ENCODE measurements at places on chromosomes 2 and 18.
A peak's percentile ranks its signal among the peaks of the same experiment; 100 is the strongest.

- no peak for DNase-seq
Measured at GRCh38 chr2:80303909-80304837, at the start of gene LRRTM1. LRRTM1 (minus strand) TSS chr2:80304752; CDS start chr2:80303819, 933 bp downstream.

DNA sequence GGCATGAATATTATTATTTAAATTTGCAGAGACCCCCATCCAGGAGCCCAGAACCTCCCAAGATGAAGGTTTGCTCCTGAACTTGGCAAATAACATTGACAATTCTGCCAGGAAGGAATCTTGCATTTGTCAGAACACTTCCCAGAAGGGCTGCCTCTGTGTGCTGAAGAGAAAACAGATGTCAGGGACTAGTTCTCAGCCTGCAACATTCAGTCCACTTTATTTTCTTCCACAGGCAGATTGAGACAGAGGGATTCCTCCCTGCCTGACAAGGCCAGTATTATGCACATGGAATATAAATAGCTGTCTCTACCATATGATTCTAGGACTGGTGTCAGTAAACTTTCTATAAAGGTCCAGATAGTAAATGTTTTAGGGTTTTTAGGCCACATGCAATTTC is 171.5 kb upstream of the SIX2 start:
- DNase-seq = no peak

GRCh38 chr18:42954887-42955286 is 160.6 kb downstream of the RIT2 start:
- DNase-seq = no peak

- DNase-seq = no peak
Measured at GRCh38 chr2:173087793-173088496, 12.3 kb downstream of the MAP3K20 start.

- no peak for DNase-seq
Measured at GRCh38 chr2:10301941-10302478, 694 bp upstream of the HPCAL1 start.

GRCh38 chr2:3332133-3332532 is 45.5 kb downstream of the EIPR1 start:
- no peak for DNase-seq

GRCh38 chr18:62080172-62080900 is 106.5 kb downstream of the PIGN start:
- DNase-seq = peak; percentile 3

- peak; percentile 34 for DNase-seq
Measured at GRCh38 chr2:148048475-148049221, 27.8 kb downstream of the MBD5 start.

DNA sequence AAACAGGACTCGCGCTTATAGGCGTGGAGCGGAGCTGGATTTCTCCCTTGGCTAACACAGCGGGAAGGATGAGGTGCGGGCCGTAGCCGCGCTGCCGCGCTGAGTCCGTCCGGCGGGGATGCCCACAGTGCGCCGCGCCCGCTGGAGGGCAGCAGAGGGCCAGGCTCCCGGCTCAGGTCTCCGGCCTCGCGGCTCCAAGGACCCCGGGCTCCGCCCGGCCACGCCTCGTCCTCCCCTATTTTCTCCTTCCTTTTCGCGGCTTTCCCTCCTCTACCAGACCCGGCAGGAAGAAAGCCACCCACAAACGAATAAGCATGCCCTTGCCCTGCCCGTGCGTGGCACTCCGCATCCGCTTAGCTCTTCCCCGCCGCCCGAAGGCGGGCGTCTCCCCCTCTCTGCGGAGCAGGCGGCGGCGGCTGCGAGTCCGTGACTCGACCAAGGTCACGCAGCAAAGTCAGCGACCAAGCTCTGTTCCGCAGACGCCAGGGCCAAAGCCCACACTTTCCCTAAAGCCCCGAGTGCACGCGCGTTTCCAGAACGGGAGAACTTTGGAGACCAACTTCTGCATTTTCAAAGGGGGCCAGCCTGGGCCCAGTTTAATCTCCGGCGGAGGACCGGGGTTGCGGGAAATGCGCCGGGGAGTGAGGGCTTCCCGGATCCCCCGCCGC is 48.5 kb downstream of the KCNIP3 start:
- peak; percentile 88 for DNase-seq

- peak; percentile 87 for DNase-seq
Measured at GRCh38 chr2:43059183-43059897, 167.1 kb downstream of the ZFP36L2 start.

DNA sequence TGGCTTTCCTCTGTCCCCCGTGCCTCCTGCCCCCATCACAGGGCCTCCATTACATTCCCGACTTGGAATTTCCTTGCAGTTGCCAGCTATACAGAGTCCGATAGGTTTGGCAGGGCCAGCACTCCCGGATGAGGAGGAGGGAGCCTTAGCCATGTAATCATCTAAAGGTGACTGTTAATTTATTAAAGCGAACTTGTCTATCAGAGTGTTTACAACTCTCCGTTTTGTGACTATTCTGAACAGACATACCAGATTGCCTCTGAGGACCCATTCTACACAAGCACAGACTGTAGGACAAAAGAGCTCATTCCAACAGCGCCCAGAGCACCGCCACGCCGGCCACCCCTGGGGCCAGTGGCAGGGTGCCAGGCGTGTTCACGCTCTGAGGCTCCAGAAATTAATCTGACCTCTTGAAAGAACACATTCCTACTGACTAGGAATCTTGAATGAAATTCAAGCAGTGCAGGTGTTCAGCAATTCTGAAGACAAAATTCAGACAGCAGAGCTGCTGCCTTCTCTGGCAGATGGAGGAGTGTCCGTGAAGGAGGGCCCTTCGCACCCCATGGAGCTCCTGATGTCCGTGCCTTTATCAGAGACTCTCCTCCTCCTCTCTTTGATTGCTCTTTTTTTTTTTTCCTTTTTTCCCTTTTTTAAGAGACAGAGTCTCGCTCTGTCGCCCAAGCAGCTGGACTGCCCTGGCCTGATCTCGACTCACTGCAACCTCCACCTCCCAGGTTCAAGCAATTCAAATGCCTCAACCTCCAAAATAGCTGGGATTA is 58.1 kb upstream of the RALBP1 start:
- peak; percentile 93 for DNase-seq

- peak; percentile 68 for DNase-seq
Measured at GRCh38 chr2:38797250-38797676, 19.3 kb downstream of the GEMIN6 start.

DNA sequence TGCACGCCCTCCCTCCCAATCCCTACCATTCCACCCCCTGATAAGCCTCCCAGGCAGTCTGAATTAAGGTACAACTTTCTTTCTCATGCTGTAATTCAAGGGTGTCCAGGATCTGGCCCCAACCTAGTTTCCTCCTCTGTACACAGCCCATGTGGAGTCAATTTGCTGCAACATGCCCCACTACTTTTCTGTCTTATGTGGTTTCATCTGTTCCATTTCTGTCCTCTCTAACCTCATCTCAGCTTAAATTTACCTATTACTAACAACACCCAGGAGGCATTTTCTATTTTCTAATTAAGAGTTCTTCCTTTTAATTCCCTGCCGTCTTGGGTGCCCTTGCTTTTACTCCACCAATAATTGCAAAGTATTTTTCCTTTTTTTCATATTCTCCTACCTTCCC is 10.0 kb downstream of the PPP4R1 start:
- DNase-seq = no peak

- DNase-seq = peak; percentile 29
Measured at GRCh38 chr18:50373561-50374219, 1.2 kb upstream of the SKA1 start.

DNA sequence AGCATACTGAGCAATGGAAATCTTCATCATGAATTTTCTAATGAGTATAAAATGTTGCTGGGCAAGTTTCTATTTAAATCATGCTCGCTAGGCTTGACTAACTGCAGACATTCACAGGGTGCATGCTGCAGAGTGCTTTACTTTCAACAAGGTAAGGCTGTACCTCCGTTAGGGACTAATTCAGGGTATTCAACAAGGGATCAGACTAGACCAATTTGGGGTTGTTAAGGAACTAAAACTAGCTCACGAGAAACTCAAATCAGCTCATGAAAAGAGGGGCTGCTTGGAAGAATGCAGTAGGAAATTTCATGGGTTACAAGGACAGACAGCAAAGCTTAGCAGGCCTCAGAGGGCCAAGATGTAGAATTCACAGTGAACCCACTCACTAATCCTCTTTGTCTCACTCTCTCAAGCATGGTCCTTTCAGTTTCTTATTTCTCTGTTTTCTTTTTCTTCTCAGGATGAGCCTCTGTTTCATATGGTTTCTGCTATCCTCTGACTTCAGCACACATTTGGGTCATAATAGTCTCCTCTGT is 2.2 kb downstream of the MYO3B start:
- peak; percentile 56 for DNase-seq

GRCh38 chr2:192053921-192054320 is 140.8 kb downstream of the TMEFF2 start:
- no peak for DNase-seq

DNA sequence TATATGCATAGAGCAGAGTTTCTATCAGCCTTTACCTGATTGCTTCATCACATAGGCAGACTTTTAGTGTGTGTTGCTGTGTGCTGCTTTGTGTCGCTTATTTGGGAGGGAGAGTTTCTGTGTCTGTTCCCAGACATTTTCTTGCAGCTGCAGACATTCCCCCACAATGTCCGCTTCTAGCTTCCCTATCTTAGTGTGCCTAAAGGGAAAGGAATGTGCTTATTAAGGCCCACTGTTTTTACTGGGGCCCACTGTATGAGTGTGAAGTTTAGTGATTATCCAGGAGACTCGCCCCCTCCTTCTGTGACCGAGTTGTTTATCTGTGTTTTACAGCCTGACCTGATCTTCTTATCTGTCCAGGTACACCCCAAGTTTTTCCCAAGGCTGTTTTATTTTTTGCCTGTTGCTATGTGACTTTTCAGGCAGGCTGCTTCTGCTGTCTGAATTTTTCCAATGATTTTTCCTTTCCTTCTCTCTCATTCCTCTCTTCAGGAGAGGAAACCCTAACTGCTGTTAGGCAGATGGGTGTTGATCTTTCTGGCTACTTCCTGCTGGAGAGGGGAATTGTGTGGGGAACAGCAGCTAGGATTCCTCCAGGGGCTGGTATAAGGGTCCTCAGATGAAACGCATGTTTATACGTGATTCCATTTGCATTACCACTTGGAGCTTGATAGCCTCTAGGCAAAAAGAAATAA is 47.6 kb downstream of the STK17B start:
- DNase-seq = peak; percentile 30

DNA sequence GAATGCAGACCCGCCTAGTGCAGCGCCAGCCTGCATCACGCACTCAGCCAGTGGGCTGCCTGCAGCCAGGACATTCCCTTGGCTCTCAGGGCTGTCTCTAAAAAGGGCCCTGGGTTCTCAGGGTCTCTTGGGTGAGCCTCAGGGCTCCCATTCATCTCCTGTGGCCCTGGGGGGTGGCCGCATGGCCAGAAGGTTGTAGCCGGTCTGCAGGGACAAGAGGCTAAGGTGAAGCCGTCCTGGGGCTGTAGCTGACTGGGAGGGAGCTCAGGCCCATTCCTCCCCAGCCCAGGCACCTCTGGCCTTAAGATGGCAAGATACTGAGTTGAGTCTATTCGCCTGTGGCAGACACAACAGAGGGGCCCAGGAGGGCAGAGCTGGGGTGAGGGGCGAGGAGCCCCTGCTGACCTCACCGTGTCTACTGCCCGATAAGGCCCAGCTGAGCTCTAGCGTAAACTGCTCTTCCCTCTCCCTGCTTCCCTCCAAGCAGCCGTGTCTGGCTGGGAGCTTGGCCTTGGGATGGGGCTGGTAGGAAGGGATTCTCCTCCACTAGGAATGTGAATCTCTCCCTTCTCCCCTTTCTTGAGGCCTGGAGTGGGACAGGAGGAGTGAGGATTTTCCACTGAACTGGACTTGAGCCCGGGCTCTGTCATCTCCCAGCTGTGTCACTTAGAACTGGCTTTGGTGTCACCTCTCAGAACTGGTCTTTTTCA is 37.9 kb downstream of the INHBB start:
- no peak for DNase-seq

GRCh38 chr18:8375249-8375648 is 234.0 kb upstream of the RAB12 start:
- DNase-seq = peak; percentile 57

- no peak for DNase-seq
Measured at GRCh38 chr18:28193177-28193778, 16.3 kb upstream of the CDH2 start.

- DNase-seq = no peak
Measured at GRCh38 chr18:48839819-48840490, 110.8 kb downstream of the SMAD7 start.

Data from kidney tubule cell (primary cell).